ENCODE measurements at places on chromosomes 3 and 15. TPM values are rescaled to one million over a fixed set of nuclear protein-coding genes. Genes with fewer than 3 reads are reported as not detected.

GRCh38 chr15:66411190-66411589 is 24.5 kb downstream of the MAP2K1 start:
- no peak for DNase-seq

DNA sequence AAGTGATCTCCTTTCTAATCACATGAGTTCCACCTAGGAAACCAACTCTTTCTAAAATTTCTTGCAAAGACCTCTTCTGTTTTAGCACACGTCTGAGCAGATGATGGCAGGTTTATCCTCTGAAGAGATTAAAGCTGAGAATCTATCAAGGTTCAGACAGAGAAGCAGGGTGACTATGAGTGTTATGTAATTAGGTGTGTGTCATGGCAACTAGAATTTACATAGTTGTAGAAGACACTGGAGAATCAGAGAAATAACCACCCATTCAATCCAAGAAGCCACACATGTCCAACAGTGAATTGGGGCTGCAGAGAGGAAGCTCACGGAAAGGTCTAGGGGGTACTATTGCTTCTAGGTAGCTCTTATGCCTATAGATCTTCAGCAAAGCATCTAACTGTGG is 600.5 kb downstream of the PYDC2 start:
- DNase-seq = no peak

The MUC4 gene
- total RNA-seq = not detected

The MESP2 gene
- total RNA-seq = not detected

Measured in heart left ventricle (tissue), 16 donors.